IMR-90 (cell line): ENCODE measurements at places on chromosomes 1 and 21. TPM values are rescaled to one million over a fixed set of nuclear protein-coding genes. Genes with fewer than 3 reads are reported as not detected.

Gene SYPL2
- 0.55 and 0.65 TPM in 2 replicates for polyA plus RNA-seq

Gene ZSWIM5
- 0.03 TPM in 2 replicates for polyA plus RNA-seq

Gene S100A3
- polyA plus RNA-seq: 4.5 and 6.2 TPM in 2 replicates

Gene KPRP
- polyA plus RNA-seq: not detected in 2 replicates

Gene DARS2
- polyA plus RNA-seq: 13.1 and 14.8 TPM in 2 replicates
